Stimulated activated CD4-positive, alpha-beta T cell treated with anti-CD3 and anti-CD28 coated beads, Interleukin-15, amount 100 ng/mL, for 48 hours (primary cell): ENCODE measurements at places on chromosomes 5 and 9.

DNA sequence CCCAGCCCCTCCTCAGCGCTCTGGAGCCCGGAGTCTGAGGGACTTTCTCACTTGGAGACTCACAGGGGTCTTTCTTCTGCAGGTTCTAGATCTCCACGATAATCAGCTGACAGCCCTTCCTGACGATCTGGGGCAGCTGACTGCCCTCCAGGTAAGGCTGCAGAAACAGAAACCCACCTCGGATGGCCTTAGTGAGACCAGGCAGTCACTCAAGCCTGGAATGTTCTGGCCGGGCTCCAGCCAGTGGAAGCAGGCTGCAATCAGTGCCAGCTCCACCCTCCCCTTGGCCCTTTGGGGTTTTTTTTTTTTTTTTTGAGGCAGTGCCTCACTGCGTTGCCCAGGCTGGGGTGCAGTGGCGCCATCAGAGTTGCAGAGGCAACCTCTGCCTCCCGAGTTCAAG is 7.6 kb downstream of the LRSAM1 start:
- no peak for DNase-seq

GRCh38 chr9:122191584-122191983 is 31.9 kb downstream of the MORN5 start:
- DNase-seq = no peak

- no peak for DNase-seq
These were observed 185.5 kb downstream of the ARHGAP26 start for GRCh38 chr5:142955628-142956027.

DNA sequence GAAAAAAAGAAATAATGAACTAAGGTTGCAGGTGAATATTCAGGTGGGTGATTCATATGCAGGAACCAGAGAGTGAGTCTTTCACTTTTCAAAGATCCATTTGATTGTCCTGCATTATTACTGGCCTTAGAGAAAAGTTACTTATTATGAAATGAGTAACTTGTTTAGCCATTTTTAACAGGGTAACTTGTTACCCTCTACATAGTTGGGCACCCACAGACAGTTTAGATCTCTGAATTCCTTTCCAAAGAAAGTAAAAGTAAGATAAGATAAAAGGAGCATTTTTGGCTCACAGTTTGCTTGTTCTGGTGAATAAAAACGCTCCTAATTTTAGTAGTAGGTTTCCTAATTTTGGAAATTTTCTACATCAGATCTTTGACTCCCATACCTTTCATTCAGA is 54.1 kb upstream of the DAB2 start:
- DNase-seq = no peak

DNA sequence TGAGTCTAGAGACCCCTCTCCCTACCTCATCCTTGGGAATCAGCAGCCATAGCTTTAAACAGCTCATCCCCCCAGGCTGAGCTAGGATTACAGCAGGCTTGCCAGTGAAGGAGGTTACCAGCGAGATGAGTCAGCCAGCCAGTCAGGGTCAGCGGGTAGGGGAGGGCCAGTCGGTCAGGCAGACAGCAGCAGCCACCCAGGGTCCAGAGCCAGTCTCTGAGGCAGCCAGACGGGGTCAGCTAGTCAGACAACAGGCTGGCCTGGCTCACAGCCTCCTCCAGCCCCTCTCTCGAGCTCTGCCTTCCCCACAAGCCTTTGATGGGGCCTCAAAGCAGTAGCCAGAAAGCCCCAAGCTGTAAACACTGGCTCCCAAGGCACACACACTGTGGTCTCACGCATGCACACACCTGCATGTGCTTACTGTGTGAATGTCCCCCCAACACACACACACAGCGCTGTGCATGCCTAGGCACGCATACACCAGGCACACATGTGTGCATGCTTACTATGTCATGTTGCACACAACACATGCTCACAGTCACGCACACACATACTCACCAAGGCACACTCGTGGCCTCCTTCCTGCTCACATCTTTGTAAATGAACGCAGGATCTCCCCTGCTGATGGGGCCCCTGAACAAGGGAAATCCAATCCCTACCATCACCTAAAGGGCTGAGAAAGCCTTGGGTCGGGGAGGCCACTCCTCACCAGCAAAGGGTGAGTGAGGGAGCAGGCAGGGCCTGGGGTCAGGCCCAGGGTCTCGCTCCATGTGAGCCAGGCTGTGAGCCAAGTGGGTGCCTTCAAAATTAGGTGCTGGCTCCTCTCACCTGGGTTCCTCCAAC is 28.2 kb upstream of the CPLX2 start:
- DNase-seq = no peak

- no peak for DNase-seq
These were observed 209.7 kb downstream of the GADD45G start for GRCh38 chr9:89814340-89815040.

DNA sequence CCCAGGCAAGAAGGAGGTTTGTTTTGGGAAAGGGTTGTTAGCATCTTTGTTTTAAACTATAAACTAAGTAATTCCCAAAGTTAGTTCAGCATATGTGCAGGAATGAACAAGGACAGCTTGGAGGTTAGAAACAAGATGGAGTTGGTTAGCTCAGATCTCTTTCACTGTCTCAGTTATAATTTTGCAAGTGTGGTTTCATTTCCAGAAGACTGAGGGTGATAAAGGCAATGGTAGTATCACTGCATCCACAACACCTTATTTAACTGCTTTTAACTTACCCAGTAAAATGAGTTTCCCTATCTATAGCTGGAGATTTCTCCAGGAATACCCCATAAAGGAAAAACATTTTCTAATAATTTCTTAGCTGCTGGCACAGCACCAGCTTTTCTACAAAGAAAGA is 152.7 kb downstream of the AOPEP start:
- no peak for DNase-seq

- no peak for DNase-seq
These were observed 14.1 kb upstream of the AK3 start for GRCh38 chr9:4755026-4755609.

- DNase-seq = no peak
These were observed 10.1 kb downstream of the TMEM252 start for GRCh38 chr9:68530618-68531017.
